Common myeloid progenitor, CD34-positive (primary cell): ENCODE measurements at places on chromosomes 5 and 9.

DNA sequence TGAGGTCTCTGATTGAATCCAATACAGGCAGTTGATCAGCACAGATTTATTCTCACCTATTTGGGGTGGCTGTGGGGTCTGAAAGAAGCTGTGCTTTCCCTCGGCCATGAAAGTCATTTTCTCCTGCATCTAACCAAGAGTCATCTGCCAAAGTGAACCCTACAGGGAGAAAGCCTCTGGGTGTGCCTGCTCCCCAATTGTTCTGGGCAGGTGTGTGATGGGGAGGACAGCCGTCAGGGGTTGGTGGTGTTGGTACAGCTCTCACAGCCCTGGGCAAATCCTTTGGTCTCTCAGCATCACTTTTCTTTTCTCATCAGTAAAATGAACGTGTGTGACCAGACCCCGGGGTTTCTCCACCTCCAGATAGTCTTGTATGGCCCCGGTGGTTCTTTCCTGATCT is 2.5 kb downstream of the PHF2 start:
- DNase-seq = no peak
- H3K27ac ChIP-seq = no peak overlapping the region
- H3K4me1 ChIP-seq = peaks cover 40% of the 10 kb centered on the region
- no peaks in the 10 kb centered on the region for H3K36me3 ChIP-seq
- no peak overlapping the region for H3K4me3 ChIP-seq
- H3K27me3 ChIP-seq = no peaks in the 10 kb centered on the region

GRCh38 chr9:98020476-98021145 is 35.9 kb upstream of the NANS start:
- no peaks in the 10 kb centered on the region for H3K4me1 ChIP-seq
- H3K27me3 ChIP-seq = no peaks in the 10 kb centered on the region
- no peak overlapping the region for H3K27ac ChIP-seq
- H3K4me3 ChIP-seq = no peak overlapping the region
- peaks cover 25% of the 10 kb centered on the region for H3K36me3 ChIP-seq
- DNase-seq = no peak

DNA sequence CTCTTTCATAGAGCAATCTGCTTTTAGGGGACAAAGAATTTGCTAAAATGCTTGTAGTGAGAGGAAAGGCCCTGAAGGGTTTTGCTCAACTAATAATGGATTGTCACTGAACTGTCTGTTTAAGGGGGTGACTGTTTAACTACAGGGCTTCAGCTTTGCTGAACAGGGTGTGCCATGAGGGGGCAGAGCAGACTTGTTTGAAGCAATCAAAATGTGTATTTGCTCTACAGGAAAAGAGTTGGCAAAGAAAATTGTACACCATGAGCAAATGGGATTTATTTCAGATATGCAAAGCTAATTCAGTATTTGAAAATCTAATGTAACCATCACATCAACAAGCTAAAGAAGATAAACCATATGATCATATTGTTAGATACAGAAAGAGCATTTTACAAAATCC is 154.3 kb downstream of the GABRG2 start:
- no peaks in the 10 kb centered on the region for H3K27me3 ChIP-seq
- DNase-seq = no peak
- H3K27ac ChIP-seq = no peak overlapping the region

GRCh38 chr5:139014726-139015125 is 139.6 kb upstream of the LRRTM2 start:
- H3K4me1 ChIP-seq = no peaks in the 10 kb centered on the region
- no peaks in the 10 kb centered on the region for H3K27me3 ChIP-seq
- peaks cover 11% of the 10 kb centered on the region for H3K36me3 ChIP-seq
- H3K4me3 ChIP-seq = no peak overlapping the region

DNA sequence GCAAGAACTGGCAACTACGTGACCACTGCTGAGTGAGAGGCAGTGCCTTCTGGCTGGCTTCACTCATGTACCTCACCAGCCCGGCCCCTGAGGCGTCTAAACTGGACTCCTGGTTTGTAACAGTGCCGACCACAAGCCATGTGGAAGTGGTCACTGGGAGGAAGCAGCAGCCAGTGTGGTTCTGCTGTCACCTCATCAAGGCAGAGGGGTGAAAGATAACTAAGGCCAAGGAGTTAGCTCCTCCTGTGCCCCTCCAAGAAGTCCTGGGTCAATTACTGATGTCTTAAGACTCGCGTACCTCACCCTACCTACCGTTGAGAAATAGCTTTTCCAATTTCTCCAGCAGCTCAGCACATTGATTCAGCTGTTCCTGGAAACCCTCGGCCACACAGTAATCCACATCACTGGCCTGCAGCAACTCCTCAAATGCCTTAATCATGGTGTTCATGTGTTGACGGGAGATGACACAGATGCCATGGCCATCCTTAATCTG is 142.9 kb downstream of the CDK5RAP2 start:
- peak; percentile 5 for DNase-seq
- no peak overlapping the region for H3K4me3 ChIP-seq
- no peaks in the 10 kb centered on the region for H3K27me3 ChIP-seq

DNA sequence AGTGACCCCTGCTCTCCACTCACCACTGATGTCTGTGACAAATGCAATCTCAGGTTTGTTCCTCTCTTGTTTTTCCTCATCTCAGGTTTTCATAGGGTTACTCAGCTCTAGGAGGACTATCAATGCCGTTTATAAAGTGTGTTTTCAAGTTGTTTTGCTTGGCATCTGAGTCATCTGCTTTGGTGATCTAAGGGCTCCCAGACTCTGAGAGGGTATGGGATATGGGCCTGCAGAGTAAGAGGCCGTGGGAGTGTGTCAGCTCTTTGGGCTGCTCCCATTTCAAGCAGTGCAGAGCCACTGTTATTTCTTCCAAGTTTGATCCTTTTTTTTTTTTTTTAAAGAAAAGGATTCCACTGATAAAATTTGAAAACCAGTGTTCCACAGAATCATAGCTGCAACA is 46.3 kb downstream of the NNT start:
- peaks cover 79% of the 10 kb centered on the region for H3K36me3 ChIP-seq
- no peak overlapping the region for H3K27ac ChIP-seq
- no peak overlapping the region for H3K4me3 ChIP-seq

GRCh38 chr5:115377468-115378217 is 81.2 kb upstream of the CCDC112 start:
- H3K27me3 ChIP-seq = no peaks in the 10 kb centered on the region
- peak; percentile 23 for DNase-seq
- no peaks in the 10 kb centered on the region for H3K36me3 ChIP-seq
- no peak overlapping the region for H3K4me3 ChIP-seq
- H3K4me1 ChIP-seq = no peaks in the 10 kb centered on the region

DNA sequence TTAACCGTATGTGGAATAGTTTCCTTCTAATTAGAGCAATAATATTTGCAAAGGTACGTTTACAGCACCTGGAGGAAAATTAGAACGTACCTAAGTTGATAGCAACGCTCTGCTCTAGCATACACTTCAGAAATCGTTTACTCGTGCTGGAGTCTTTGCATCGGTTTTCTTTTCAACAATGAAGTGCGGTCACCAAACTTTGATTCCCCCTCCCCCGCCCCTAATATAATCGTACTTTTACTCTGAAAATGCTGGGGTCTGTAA is 506 bp downstream of the ADAMTS19 start:
- H3K27ac ChIP-seq = no peak overlapping the region
- DNase-seq = peak; percentile 24
- H3K36me3 ChIP-seq = no peaks in the 10 kb centered on the region
- peak overlapping the region; percentile 60 for H3K4me3 ChIP-seq

- DNase-seq = no peak
- H3K36me3 ChIP-seq = no peaks in the 10 kb centered on the region
- H3K4me3 ChIP-seq = no peak overlapping the region
- H3K4me1 ChIP-seq = peaks cover 17% of the 10 kb centered on the region
- H3K27me3 ChIP-seq = no peaks in the 10 kb centered on the region
- no peak overlapping the region for H3K27ac ChIP-seq
Measured at GRCh38 chr9:111940697-111941096, 44.1 kb downstream of the UGCG start.

GRCh38 chr5:33934176-33934575 is 2.0 kb upstream of the RXFP3 start:
- H3K4me1 ChIP-seq = peaks cover 9% of the 10 kb centered on the region
- peaks cover 11% of the 10 kb centered on the region for H3K27me3 ChIP-seq
- H3K36me3 ChIP-seq = no peaks in the 10 kb centered on the region
- no peak for DNase-seq

DNA sequence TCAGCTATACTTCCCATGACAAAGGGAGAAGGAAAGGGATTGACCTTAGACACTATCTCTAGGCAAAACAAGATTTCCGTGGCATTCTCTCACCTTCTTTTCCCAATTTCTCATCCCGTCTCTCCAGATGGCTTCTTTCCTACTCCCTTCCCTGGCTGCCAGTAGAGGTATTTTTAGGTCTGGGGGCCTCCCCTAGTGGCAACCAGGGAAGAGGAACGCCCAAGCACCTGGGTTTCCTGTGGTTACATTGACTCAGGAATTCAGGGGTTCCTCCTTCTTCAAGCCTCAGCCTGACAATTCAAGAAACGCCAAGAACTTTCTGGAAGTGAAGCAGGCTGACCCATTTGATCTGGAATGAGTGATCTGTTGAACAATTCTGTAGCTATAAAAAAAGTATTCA is 111.5 kb upstream of the OSMR start:
- H3K36me3 ChIP-seq = no peaks in the 10 kb centered on the region
- no peaks in the 10 kb centered on the region for H3K4me1 ChIP-seq
- H3K27me3 ChIP-seq = peaks cover 11% of the 10 kb centered on the region
- no peak overlapping the region for H3K4me3 ChIP-seq
- DNase-seq = no peak

- H3K4me3 ChIP-seq = no peak overlapping the region
- peaks cover 23% of the 10 kb centered on the region for H3K27me3 ChIP-seq
Measured at GRCh38 chr9:109739760-109740159, 40.2 kb upstream of the PALM2AKAP2 start.

- H3K27ac ChIP-seq = no peak overlapping the region
- no peaks in the 10 kb centered on the region for H3K27me3 ChIP-seq
- no peaks in the 10 kb centered on the region for H3K36me3 ChIP-seq
- H3K4me1 ChIP-seq = no peaks in the 10 kb centered on the region
- no peak for DNase-seq
- no peak overlapping the region for H3K4me3 ChIP-seq
Measured at GRCh38 chr5:125376059-125376641, 629.7 kb upstream of the ZNF608 start.

GRCh38 chr9:122857815-122858214 is 29.4 kb upstream of the PDCL start:
- H3K27me3 ChIP-seq = no peaks in the 10 kb centered on the region
- no peak overlapping the region for H3K27ac ChIP-seq
- peaks cover 40% of the 10 kb centered on the region for H3K36me3 ChIP-seq
- H3K4me3 ChIP-seq = no peak overlapping the region
- DNase-seq = peak; percentile 74
- no peaks in the 10 kb centered on the region for H3K4me1 ChIP-seq

DNA sequence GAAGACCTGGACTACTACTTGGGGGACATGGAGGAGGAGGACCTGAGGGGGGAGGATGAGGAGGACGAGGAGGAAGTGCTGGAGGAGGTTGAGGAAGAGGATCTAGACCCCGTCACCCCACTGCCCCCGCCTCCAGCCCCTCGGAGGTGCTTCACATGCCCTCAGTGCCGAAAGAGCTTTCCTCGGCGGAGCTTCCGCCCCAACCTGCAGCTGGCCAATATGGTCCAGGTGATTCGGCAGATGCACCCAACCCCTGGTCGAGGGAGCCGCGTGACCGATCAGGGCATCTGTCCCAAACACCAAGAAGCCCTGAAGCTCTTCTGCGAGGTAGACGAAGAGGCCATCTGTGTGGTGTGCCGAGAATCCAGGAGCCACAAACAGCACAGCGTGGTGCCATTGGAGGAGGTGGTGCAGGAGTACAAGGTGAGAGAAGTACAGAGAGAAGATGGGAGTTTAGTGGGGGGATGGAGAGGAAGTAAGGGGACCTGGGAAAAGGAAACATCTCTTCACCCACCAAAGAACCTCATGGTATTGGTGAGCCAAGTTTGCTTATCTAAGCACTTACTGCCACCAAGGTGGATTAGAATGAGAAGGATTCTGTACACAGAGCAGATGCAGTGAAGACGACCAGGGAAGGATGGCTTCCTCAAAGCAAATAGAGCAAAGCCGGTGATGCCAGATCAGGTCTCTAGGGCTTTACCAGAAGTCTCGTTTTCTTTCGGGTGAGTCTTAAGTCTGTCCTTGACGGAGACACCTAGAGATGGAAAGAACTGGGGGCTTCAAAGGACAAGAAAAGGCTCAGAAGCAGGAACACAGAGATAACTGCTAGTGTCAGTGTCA is 1.5 kb downstream of the TRIM41 start:
- peaks cover 3% of the 10 kb centered on the region for H3K4me1 ChIP-seq
- peak; percentile 37 for DNase-seq
- H3K27ac ChIP-seq = peak overlapping the region; percentile 93
- peak overlapping the region; percentile 70 for H3K4me3 ChIP-seq
- no peaks in the 10 kb centered on the region for H3K27me3 ChIP-seq
- peaks cover 11% of the 10 kb centered on the region for H3K36me3 ChIP-seq

DNA sequence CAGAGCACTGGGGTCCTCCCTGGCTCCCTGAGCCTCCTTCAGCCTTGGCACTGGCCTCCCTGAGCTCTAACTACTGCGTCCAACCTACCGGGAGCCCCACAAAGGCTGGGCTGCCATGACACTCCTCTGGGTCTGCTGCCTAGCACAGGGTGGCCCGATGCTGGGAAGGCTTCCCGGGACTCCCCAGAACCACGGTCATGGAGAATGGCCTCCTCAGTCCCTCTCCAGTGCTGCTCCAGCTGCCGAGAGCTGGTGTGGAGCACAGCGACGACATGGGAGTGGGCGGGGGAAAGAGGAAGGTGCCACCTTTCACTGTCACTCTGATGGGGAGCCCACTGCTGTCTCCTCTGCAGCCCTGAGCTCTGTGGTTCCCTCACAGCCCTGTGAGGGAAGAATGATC is 61.5 kb upstream of the RNF130 start:
- no peak overlapping the region for H3K27ac ChIP-seq
- H3K4me1 ChIP-seq = no peaks in the 10 kb centered on the region
- DNase-seq = no peak
- no peak overlapping the region for H3K4me3 ChIP-seq
- no peaks in the 10 kb centered on the region for H3K36me3 ChIP-seq
- no peaks in the 10 kb centered on the region for H3K27me3 ChIP-seq

GRCh38 chr5:89191374-89191773 is 308.4 kb upstream of the MEF2C start:
- H3K27ac ChIP-seq = no peak overlapping the region
- no peaks in the 10 kb centered on the region for H3K36me3 ChIP-seq
- no peak overlapping the region for H3K4me3 ChIP-seq
- H3K27me3 ChIP-seq = no peaks in the 10 kb centered on the region

- no peak for DNase-seq
- no peak overlapping the region for H3K4me3 ChIP-seq
- H3K27ac ChIP-seq = no peak overlapping the region
- no peaks in the 10 kb centered on the region for H3K27me3 ChIP-seq
Measured at GRCh38 chr5:126471247-126471646, 48.0 kb downstream of the GRAMD2B start.

GRCh38 chr5:126918615-126918957 is 111.8 kb downstream of the MARCHF3 start:
- peaks cover 2% of the 10 kb centered on the region for H3K4me1 ChIP-seq
- H3K4me3 ChIP-seq = no peak overlapping the region
- peaks cover 5% of the 10 kb centered on the region for H3K36me3 ChIP-seq
- no peak for DNase-seq
